Forelimb muscle (tissue), 1 donor: ENCODE measurements at places on chromosomes 16 and 17.

DNA sequence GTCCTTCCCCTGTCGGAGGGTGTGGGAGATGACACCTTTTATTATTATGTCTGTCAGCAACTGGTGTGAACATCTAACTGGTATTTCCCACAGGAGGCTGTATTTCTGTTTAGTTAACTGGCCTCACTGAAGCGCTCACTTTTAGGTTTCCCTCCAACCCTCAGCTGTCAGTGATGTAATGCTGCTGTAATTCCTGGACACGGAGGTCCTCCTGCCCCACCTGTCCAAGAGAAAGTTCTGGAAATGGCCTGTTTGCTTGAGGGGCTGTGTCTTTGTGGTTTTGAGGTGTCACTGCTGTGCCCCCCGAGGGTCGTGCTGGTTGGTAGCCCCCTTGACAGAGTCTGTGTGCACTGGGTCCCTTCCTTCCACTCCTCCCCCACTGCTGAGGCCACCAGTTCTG is 11.5 kb downstream of the KCNJ12 start:
- no peak for DNase-seq

DNA sequence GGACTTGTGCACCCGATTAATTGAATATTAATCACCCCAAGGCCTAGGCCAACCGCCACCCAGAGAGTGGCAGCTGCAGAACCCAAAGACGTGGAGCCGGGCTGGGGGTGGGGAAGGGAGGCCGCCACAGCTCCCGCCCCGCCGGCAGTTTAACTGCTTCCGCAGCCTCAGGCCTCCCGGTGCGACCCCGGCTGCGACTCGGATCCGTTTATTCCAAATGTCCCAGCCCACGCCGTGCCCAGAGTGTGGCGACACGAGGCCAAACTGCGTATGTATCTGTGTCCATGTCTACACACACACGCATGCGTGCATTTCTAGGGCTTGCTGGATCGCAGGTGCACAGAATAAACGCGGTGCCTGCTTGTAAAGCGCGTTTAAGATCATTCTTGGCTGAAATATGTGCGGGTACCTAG is 802 bp upstream of the TOB1 start:
- DNase-seq = no peak

- no peak for DNase-seq
Measured at GRCh38 chr17:43787728-43788127, 7.5 kb downstream of the CFAP97D1 start.

DNA sequence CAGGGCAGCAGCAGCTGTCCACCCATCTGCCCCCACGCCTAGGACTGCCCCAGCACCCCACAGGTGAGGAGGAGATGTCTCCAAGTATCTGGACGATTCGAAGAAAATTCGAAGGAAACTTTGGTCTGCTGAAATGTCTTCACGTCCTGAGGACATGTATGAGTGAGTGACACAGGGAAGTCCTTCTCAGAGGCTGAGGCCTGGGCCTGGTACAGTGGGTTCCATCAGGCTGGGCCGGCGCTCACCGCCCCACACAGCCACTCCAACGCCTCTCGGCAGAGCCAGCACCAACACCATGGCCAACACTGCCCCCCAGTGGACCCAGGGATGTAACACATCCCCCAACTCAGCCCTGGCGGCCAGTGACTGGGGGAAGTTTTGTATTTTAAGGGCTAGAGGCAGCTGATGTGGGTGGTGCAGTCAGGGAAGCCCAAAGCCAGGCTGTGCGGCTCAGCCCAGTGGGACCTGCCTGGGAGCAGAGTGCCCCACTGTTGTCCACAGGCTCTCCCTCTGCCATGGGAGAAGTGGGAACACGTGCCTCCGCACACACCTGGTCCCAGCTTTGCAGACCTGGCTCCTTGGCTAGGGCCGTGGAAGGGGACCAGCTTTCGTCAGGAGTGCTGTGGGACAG is 55.8 kb upstream of the FASN start:
- DNase-seq = peak; percentile 29

DNA sequence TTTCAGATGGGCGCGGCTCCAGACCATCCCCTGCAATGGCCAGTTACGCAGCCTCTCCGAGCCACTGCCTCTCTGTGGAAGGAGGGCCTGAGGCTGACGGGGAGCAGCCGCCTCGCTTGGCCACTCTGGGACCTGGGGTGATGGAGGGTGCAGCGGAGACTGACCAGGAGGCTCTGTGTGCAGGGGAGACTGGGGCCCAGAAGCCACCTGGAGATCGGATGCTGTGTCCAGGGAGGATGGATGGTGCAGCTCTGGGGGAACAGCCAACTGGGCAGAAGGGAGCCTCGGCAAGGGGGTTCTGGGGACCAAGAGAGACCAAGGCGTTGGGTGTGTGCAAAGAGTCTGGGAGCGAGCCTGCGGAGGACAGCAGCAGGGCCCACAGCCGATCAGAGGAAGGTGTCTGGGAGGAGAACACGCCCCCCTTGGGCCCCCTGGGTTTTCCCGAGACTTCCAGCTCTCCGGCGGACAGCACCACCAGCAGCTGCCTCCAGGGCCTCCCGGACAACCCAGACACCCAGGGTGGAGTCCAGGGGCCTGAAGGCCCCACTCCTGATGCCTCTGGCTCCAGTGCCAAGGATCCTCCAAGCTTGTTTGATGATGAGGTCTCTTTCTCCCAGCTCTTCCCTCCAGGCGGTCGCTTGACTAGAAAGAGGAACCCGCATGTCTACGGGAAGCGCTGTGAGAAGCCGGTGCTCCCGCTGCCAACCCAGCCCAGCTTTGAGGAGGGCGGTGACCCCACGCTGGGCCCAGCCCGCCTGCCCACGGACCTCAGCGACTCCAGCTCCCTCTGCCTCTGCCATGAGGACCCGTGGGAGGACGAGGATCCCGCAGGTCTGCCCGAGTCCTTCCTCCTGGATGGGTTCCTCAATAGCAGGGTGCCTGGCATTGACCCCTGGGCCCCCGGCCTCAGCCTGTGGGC is 17.4 kb upstream of the ZFPM1 start:
- no peak for DNase-seq

DNA sequence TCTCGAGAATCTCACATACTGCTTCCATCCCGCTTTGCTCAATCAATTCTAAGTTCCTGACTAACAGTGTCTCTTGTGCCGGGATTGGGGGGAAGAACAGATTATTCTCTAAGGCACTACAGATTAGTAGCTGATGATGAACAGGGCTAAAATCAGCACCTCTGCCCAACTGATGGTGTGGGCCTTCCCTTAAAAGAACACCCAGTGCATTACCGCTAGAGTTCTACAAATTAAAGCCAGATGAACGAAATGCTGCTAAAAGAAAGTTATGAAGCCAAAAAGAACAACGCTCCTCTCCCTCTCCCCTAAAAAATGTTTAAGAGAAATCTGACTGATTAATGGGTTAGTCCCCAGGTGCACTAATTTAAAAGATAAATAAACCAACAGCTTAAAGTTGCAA is 4.4 kb downstream of the CDC27 start:
- DNase-seq = no peak

- DNase-seq = no peak
Measured at GRCh38 chr16:17945080-17945601, 391.4 kb downstream of the NPIPA8 start.

DNA sequence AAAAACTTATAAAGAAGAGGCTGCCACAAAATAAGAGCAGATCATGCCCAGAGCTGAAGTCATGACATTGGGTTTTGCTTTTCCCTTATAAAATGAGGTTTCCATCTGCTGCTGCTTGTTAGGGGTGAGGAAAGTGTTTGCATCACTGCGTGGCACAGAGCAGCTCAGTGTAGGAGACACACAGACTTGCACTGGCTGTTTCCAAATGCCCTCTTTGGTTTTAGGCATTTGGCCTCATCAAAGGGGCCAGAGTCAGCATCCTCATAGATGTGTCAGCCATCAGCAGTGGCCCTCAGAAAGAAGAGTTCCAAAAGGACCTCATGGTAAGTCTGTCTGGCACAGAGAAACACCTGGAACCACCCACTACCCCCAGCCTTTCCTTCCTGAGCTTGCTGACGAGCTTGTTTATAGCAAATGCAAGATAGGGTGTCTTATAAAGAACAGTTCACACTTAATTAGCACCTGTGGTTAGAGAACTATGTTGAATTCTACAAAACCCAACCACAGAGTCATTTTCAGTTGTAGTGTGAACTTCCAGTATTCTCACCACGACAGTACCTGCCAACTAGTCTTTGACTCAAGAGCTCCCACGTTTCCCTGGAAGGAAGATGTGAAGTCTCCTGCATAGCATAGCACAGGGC is 17.0 kb downstream of the VWA3A start:
- DNase-seq = no peak

DNA sequence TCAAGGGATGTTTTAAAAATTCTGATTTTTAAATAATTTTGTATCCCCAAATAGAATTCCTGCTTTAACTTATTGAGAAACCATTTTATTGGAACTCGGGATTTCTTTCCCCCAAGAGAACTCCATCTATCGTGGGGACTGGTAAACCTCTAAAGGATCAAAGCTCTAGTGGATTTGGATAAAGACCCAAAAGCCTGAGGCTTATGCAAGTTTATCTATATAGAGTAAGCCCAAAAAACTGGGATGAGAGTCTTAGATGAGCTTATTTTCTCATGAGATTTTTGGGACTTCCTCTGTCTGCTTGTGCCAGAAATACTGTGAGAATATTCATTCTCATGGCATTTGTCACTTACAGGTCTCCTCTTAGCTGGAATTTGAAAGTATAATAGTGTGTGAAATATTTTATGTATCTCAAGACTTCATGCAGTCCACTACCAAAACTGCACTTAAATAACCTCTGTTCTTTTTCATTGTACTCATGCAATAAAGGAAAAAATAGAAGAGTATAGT is 333.1 kb downstream of the BCAS3 start:
- DNase-seq = no peak

- no peak for DNase-seq
Measured at GRCh38 chr17:79097226-79098055, 22.8 kb downstream of the ENGASE start.

DNA sequence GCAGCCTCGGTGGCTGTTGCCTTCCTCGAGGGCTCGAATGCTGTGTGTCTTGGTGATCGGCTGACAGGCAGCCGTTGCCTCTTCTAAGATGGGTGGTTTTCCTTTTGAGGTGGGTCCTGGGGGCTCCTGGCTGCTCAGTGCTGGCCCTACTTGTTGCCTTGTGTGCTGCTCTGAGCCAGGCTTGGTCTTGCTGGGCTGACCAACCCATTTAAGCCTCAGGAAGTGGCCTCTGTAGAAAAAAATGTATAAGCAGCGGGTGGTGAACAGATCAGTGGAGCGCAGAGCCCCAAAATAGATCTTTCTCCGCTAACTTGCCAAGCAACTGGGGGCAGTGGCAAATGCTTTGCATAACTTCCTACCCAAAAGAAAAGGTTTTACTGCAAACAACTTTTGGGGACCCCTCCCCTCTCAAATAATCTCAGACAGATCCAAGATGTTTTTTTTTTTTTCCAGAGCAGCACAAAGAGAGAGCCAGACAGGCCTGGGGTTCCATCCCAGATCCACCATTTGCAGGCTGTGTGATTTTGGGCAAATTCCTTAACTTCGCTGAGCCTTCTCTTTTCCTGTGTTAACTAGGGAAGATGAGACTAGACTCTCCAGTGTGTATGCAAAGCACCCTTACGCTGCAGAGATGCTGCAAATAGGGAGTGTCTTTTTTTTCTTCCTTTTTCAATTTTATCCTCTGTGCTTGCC is 42.5 kb downstream of the PLCG2 start:
- DNase-seq = no peak

- no peak for DNase-seq
Measured at GRCh38 chr17:13182450-13182849, 164.6 kb upstream of the ELAC2 start.

GRCh38 chr17:79781736-79782575 is 4.0 kb downstream of the CBX2 start:
- no peak for DNase-seq

- no peak for DNase-seq
Measured at GRCh38 chr16:7083096-7083495, 249.5 kb upstream of the RBFOX1 start.
